ENCODE measurements at places on chromosomes 7 and 10. TPM values are rescaled to one million over a fixed set of nuclear protein-coding genes. Genes with fewer than 3 reads are reported as not detected.

GRCh38 chr7:47143339-47143738, 438.6 kb downstream of the TNS3 start:
- DNase-seq = no peak

DNA sequence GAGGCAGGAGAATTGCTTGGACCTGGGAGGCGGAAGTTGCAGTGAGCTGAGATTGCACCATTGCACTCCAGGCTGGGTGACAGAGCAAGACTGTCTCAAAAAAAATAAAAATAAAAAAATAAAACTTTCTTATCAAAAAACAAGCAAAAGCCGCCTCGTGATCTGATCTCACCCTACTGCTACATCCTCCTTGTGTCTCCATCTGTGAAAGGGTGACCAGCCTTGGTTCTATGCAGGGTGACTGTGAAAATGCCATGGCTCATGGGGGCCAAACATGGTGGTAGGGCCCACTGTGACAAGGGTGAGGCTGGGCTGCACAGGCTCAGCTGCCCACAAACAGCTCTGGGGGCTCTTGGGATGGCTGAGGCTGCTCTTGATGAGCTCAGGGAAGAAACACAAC, 968 bp upstream of the OPN4 start:
- no peak for DNase-seq

DNA sequence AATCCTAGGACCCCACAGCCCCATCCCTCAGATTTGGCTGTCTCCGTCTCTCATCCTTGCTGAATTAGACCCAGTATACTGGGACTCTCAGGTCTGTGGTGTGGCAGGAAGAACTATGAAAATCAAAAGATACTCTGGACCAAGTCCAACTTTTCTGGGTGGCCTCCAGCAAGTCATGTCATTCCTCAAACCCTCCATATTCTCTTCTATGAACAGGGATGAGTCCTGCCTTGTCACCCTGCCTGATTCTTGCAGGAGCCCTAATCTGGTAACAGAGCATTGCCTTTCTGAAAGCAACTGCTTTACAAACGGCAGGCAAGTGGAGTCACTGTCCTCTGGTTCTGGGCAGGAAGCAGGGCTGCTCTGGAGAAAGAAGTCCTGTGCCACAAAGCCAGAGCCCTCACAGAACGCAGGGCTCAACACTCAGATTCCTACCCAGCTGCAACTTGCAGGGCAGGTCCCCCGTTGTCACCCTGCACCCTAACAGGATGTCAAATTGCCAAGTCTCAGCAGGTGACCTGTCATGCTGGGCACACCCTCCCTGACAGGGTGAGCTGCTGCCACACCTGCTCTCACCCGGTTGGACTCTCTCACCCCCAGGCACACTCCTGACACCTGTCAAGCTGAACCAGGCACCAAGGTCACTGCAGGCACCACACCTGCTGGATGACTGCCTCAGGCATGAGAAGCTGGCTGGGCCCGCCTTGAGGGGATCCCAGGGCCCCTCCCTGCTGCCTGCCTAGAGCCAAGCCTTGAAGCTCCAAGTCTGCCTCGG, 227.7 kb downstream of the KCNMA1 start:
- DNase-seq = no peak

GRCh38 chr10:133292919-133293809, 15.5 kb downstream of the TUBGCP2 start:
- DNase-seq = peak; percentile 18

DNA sequence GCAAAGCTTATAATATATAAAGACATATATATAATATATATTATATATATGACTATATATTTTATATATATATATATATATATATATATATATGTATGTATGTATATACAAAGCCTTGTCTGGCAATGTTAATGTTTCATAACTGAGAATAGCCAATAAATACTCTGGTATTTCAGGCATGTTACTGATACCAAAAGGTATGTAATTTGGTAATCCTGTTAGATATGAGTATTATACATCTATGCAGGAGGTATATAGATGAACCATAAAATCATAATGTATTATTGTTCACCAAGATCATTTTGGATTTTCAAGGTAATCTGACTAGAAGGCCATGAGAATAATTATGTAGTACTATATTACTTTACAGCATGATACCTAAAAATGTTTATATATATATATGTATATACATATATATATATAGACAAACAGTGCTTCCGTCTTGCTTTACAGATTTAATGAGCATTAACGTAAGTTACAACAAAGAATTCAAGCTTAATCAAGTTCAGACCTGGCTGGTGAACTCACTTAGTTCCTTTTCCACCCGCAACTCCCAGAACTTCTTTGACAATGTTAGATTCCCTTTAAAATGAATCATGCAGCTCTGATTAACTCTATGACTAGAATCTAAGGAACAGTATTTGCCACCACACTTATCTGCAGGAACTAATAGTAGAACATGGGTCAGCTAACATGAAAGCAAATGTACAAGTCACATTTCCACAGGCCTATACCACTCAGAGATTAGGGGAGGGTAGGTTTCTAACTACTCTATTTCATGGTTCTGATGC, 82.7 kb downstream of the SLC25A13 start:
- no peak for DNase-seq

GRCh38 chr10:3813267-3813666, 28.3 kb upstream of the KLF6 start:
- no peak for DNase-seq

GRCh38 chr10:91549262-91549661, 83.6 kb downstream of the PPP1R3C start:
- no peak for DNase-seq

DNA sequence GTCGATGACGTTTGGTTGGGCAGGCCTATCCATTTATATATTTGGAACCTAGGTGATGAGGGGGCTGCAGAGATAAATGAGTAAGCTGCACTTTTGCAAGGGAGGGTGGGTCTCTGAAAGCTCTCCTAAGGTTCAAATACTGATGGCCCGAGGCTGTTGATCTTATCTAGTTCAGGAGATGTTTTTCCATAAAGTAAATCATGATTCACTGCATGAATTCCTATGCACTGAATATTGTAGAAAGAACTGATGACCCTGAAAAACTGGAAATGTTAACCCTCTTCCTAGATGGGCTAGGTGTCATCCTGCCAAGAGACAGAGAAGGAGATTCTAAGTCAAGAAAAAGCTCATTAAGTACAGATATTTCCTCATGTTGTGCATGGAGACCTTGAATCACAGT, 459.9 kb downstream of the PLXNA4 start:
- no peak for DNase-seq

DNA sequence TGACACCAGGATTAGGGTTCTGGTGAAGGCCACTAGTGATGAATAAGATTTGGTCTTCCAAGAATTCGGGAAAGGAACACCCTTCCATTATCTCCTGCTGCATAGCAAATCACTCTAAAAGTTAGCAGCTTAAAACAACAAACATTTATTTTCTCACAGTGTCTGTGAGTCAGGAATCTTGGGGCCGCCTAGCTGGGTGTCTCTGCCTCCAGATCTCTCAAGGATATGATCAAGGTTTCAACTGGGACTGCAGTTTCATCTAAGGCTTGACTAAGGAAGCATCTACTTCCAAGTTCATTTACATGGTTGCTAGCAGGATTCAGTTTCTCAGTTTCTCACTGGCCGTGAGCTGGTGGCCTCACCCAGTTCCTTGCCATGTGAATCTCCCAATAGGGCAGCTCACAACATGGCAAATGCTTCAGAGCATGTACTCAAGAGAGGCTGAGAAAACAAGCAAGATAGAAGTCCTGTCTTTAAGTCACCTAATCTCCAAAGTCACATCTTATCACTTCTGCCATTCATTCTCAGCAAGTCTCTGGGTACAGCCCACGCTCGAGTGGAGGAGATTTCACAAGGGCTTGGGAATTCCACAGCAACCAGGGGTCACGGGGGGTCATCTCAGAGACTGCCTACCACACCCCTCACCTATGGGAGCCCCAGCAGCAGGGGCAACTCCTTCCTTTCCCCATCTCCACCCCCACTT, 26.8 kb downstream of the TLX1 start:
- no peak for DNase-seq

- DNase-seq = no peak
These were observed 106.1 kb downstream of the CLEC2L start for GRCh38 chr7:139629392-139630082.

DNA sequence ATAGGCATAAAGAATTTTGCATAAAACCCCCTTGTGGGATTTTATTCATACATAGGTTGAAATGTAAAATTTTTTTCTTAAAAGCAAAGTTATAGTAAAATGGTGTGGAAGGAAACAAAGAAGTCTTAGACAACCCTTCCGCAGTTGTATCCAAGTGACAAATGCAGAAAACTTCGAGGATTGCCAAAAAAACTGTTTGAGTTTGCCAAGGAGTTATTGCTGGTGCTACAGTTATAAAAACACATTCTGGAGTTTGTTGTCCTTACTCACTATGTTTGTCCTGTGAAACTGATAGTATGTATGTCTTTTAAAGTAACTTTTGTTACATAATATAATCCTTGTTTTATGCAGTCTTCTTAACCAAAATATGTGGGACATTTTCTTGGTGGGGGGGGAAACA, 120.3 kb downstream of the FOXP2 start:
- DNase-seq = no peak

DNA sequence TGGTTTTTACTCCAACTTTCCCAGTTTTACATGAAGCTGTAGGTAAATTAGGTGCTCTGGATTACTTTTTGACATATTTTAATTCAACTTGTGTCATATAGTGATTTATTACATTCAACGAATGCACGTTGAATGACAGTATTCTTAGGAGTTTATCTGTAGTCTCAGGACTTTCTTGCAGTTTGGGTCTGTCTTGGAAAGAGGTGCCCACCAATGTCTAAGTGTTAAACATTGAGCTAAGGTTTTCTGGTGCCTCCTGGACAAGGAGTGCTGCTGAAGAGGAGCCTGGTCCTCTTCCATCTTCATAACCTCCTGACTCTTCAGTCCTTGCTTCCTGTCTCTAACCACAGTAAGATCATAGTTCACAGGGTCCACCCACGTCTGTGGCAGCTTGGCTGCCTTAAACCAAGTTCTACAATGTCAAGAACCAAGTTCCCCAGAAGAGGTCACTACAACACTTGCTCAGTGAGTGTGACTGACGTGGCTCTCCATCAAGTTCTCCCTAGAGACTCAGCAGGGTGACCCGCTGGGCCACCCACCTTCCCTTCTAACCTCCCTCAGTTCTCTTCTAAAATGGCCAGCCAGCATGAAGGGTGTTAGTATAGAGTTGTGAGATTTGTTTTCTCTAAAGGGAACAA, 6.1 kb downstream of the NPY start:
- DNase-seq = no peak

GRCh38 chr7:47093320-47094234, 488.3 kb downstream of the TNS3 start:
- no peak for DNase-seq

DNA sequence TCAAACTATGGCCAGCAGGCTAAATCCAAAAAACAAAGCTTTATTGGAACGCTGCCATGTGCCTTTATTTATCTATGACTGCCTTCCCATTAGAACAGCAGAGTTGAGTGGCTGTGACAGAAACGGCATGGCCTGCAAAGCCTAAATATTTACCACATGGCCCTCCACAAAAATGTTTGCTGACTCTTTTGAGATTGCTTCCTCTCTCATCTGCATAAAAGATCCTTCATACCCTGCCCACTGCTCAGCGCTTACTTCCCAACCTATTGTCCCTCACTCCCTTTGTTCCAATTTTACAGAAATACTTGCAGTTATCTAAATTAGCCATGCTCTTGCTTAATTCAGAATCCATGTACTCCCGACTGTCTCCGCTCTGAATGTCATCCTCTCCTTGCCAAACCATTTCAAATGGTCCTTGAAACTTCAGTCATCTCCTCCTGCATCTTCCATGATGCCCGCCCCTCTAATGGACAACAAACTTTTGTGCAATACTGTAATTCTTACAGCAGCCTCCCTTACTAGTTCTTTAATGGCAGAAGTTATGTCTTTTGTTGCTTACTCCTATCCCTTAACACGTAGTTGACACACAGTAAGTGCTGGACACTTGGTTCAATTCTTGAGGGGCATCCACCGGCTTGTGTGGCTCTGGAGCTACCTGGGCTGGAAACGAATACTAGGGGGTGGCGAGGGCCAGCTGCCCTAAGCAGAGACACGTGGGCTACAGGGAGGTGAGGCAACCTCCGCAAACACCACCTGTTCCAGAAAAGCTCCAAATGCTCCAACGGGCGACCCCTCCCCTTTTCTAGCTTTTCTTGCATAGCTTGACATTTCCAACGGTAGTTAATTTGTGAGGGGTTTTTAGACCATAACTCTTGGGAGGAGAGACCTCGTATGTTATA, 832 bp downstream of the XRCC2 start:
- no peak for DNase-seq

GRCh38 chr10:16777473-16778370, 39.5 kb downstream of the RSU1 start:
- no peak for DNase-seq

DNA sequence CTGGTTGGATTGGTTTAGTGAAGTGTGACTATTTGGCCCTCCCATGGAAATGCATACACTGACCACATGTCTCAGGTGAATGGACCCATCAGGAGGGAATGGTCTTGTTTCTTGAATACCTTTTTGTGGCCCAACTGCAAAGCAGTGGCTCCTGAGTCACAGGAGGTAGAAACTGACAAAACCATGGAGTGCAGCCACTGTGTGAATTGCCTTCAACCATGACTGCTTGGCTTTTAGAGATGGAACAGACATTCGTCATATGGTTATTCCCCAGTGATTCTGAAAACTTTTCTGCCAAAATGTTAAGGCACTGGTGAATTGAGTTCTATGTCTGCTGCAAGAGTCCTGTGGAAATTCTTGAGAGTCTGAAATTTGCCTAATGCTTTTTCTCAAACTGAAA, 64.7 kb downstream of the CDK14 start:
- DNase-seq = no peak

- no peak for DNase-seq
These were observed 33.2 kb downstream of the HELLS start for GRCh38 chr10:94578790-94579189.

DNA sequence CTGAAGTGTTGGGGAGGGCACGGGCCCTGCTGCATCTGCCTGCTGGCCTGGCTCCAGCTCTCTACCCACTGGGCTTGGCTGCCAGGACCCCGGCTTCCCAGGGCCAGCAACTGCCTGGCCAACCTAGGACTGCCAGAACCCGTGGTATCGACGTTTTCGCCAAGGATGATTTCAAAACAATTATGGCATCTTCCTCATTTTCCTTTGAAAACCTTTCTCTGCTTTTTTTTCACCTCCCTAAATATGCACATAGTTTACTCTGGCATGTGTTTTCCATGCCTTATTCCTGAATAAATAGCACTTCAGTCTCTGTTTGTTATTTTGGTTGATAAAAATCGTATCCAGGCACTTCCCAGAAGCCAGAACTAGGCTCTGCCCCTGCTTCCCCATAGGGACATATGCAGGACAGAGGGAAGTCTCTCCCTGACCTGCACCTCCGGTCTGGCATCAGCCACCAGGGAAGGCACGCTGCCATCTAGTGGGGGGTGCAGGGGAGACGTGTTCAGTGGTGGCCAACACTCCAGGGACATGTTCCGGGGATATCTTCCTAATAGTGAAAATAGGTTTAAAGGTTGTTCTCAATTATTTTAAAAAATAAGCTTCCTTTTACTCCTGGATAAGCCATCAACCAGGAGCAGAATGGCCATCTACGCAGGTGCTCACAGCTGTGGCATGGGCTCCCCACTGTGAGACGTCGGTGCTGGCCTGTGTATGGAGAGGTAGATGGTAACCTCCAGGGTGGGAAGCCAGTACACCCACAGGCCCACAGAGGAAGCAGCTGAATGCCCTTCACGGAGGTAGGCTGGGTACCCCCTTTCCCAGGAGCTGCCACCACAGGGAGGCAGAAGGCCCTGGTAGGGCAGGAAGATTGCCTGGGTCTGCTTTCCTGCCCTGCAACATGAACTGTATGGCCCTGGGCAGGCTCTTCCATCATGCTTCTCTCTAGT, 30.7 kb upstream of the ANTXRL start:
- DNase-seq = peak; percentile 61

Gene SRRM3
- total RNA-seq = 1.9 TPM

Gene PDK4
- total RNA-seq = 585 TPM

Gene MRPS24
- 184 TPM for total RNA-seq

Gene C7orf57
- total RNA-seq = not detected

Gene CHRM2
- not detected for total RNA-seq

Gene GIMAP8
- 6.3 TPM for total RNA-seq
